ENCODE measurements at places on chromosomes 13 and 19.

GRCh38 chr13:95533545-95534160, 18.9 kb upstream of the CLDN10 start:
- DNase-seq: no peak

DNA sequence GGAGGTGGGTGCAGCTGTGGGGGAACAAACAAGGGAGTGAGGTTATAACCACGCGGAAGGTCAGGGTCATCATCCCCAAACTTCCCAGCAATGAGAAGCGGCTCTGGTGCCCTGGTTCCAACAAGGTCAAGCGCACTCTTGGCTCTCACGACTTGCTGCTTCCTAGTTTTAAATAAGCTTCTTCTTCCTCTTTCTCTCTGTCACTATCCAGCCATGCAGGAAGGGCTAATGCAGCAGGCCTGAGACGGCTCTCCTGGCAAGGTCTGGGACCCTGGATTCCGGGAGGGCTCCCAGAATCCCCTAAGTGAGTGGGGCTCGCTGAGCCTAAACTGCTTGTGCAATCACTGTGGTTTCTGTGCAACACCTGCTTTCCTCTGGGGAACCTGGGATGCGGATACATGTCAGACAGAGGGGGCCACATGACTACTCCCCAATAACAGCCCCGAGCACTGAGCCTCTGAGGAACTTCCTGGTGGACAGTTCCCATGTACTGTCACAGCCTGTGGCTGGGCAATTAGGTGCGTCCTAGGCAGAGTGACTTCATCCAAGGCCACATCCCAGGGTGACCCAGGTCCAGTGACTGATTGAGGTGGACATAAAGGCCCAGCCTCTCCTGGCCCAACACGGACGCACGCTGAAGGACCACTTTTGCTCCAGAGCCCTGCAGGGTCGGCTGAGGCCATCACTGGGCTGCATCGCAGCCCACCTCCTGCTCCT, 24.2 kb downstream of the VRK3 start:
- no peak for DNase-seq

- DNase-seq: no peak
Observed at GRCh38 chr19:39412867-39413271, 400 bp downstream of the PLEKHG2 start.

- DNase-seq: no peak
Observed at GRCh38 chr19:20044663-20045062, 5.4 kb upstream of the ZNF682 start.

GRCh38 chr13:30329009-30329585, 21.7 kb upstream of the KATNAL1 start:
- DNase-seq: no peak

GRCh38 chr19:49333418-49333805, 1.8 kb upstream of the CD37 start:
- DNase-seq: no peak

- DNase-seq: no peak
Observed at GRCh38 chr13:113272701-113273181, 24.3 kb upstream of the LAMP1 start.
